ENCODE measurements at places on chromosomes 7 and 10.

GRCh38 chr10:44950326-44951225 lies 9.0 kb upstream of the RASSF4 start:
- DNase-seq: no peak

- no peak for DNase-seq
Measured at GRCh38 chr10:9219860-9220259, 1165.4 kb downstream of the GATA3 start.

- DNase-seq: no peak
Measured at GRCh38 chr10:89963451-89964102, 262.2 kb downstream of the KIF20B start.

GRCh38 chr7:82605247-82605864 lies 161.8 kb upstream of the CACNA2D1 start:
- no peak for DNase-seq

GRCh38 chr7:45203936-45204445 lies 46.4 kb downstream of the RAMP3 start:
- DNase-seq: no peak

GRCh38 chr7:84317536-84317935 lies 122.9 kb upstream of the SEMA3A start:
- DNase-seq: no peak

GRCh38 chr10:127299956-127300689 lies 103.7 kb upstream of the INSYN2A start:
- DNase-seq: no peak

DNA sequence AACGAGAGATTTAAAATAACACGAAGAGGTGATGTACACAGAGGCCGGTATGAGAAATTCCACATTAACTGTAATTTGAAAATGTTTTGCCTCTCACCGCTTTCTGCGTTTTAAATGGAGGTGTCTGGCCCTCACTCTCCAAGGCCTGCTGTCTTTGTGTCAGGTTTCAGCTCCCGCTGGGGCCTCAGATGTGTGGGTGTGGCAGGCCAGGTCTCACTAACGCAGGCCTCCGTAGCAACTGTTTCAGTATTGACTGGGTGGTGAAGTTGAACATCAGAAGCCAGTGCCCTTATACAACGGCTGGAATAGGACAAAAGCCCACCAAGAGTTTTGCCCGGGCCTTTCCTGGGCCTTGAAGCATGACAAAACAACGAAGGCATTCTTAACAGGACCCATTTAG lies 303.1 kb downstream of the ADARB2 start:
- no peak for DNase-seq

GRCh38 chr7:149880638-149881311 lies 7.0 kb downstream of the ATP6V0E2 start:
- no peak for DNase-seq

GRCh38 chr10:132836832-132837540 lies 51.0 kb upstream of the NKX6-2 start:
- no peak for DNase-seq

- no peak for DNase-seq
Measured at GRCh38 chr7:69467826-69468225, 130.4 kb upstream of the AUTS2 start.

GRCh38 chr10:57905861-57906260 lies 361.8 kb downstream of the IPMK start:
- no peak for DNase-seq

GRCh38 chr10:93342366-93342765 lies 139.8 kb downstream of the MYOF start:
- DNase-seq: no peak

GRCh38 chr10:131979821-131980270 lies 1.9 kb downstream of the BNIP3 start:
- no peak for DNase-seq

DNA sequence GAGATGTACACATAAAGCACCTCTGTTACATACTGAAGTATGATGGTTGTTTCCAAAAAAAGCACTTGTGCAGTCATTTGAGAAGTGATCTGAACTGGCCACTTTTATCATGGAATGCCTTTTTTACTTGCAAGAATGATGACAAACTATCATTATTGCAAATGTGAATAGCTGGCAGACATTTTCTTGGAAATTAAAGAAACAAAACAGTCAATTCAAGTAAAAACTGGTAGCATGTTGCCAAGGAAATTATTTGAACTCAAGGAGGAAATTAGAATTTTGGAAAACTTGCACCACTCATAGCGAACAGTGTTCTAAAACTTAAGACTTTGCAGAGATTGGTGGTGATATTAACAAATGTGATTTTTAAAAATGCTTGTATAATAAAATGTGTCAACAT lies 6.6 kb downstream of the RHEB start:
- no peak for DNase-seq

DNA sequence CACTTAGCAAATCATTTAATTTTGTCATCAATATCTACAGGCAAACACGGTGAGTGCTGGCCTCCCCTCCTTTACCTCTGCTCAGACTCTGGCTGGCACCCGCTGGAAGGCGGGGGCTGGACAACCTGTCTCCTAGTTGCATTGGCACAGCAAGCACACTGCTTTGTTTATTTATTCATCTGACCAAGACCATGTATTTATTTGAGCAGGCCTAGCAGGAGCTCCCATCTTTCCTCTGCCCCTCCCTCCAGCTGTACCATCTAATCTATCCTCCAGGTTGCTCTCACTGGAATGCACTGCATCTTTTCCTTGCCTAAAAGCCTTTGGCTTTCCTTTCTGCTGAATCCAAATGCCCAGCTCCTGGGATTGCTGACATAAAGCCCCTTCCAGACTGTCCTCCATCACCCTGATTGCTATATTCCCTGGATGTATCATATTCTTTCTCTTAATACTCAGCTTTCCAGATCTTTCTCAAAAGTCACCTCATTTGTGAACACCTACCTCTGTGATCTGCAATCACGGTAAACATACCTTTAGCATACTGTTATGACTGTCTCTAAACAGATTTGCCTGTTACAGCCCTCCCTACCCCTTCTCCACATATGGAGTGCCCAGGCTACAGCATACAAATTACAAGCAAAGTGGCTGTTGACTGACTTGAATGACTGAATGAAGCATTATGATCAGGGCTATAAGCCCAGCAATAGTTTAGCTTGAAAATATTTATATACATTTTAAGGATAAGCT lies 9.6 kb downstream of the ELMO1 start:
- DNase-seq: no peak

DNA sequence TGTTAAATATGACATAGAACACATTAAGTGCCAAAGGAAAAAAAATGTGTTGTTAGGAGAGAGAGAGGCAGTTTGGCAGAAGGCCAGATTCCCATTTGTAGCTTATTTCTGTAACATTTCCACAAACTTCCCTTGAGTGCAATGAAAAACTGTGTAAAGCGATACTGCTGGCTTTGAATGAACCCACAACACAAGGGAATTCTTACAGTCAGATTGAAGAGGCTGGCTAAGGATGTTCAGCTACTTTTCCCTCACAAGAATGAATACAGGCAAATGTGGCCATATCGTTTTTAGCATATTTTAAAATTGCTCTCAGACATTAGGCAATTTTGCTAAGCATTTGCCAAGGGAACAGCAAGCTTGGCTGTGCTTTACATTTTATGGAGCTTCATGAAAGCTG lies 614.1 kb upstream of the FZD8 start:
- DNase-seq: no peak

GRCh38 chr7:9498303-9498702 lies 1064.9 kb downstream of the NXPH1 start:
- DNase-seq: no peak

DNA sequence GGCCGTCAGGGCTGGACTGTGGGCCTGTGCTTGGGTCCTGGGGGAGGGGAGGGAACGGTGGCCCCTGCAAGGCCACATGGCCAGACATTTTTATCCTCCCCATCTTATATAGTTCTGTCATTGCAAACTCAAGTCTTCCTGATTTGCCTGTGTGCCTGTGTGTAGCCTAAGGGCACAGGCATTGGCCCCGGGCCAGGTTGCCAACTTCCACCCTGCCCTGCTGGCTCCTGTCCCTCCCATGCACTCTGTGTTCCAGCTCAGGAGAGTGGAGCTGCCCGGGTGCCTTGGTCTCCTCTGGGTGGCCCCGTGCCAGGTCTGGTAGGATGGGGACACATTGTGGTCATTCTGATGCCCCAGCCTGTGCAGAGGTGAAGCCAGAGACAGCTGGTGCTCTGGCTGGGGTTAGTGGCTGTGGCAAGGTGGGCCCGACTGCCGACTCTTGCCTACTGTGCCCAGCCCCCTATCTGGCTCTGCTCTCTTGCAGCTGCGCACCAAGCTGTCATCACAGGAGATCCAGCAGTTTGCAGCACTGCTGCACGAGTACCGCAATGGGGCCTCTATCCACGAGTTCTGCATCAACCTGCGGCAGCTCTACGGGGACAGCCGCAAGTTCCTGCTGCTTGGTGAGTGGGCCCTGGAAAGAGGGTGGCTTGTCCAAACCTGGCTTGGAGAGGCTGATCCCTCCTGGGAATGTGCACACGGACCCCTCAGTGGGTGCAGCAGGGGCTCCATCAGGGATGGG lies 14.8 kb downstream of the NACAD start:
- no peak for DNase-seq

DNA sequence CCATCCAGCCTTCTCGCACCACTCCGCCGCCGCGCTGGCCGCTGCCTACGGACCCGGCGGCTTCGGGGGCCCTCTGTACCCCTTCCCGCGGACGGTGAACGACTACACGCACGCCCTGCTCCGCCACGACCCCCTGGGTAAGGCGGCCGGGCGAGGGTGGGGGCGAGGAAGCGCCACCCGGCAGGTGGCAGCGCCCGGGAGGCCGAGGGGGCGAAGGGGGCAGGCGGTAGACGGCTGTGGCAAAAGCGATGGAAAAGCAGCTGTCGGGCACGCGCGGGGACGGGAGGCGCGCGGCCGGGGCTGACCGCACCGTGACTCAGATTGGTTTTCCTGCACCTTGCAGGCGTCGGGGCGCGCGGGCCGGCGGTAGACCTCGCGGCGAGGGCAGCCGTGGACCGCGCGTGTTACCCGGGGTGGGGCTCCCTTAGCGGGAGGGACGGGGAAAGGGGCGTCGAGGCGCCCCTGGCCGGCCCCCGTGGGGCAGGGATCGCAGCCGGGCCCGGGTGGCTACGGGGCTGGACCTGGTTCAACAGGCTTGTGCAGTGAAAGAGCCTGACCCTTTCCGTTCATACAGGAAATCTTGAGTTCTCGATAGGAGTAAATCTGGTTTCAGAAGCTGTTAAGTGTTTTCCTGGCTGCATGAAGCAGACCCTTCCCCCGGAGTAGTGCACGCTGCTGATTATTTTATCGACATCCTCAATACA lies 608 bp downstream of the HHEX start:
- no peak for DNase-seq

DNA sequence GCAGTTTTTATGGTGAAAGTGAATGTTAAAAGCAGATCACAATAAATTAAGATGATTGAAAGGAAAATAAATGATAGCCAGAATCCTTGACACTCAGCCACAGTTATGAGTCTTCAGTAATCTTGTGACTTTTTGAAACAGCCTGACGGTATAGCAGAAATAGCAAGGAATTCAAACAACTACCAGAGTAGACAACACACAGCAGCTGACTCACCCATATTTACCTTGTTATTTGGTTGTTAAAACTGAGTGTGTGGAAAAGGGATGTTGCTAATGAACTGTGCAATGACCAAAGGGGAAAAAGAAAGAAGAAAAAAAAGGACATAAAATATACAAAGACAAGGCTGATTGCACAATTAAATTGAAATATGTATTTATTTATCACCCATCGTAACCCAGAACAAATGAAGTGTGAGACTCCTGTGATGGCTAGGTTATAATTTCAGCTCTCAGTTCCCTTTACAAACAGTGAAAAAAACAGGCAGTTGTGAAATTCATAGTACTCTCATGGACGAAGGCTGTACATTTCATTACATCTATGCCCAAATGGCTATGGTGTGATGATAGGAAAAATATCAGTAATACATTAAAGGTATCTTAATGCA lies 1023.0 kb upstream of the SORCS1 start:
- DNase-seq: no peak

- DNase-seq: no peak
Measured at GRCh38 chr7:137847568-137848050, 835 bp upstream of the DGKI start.

DNA sequence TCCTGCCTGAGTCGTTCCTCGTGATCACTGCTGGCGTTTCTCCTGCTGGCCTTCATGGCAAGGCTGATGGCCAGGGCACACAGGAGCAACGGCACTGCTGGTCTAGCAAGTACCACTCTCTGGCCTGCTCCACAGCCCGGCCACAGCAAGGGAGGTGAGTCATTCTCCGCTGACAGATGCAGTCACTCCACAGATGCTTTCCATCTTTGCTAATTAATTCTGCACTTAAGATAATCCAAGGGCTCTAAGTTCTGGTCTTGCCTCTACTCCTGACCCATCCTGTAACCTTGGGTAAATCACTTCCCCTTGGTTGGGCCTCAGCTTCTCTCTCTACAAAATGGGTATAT lies 244.4 kb downstream of the RPS24 start:
- DNase-seq: no peak

DNA sequence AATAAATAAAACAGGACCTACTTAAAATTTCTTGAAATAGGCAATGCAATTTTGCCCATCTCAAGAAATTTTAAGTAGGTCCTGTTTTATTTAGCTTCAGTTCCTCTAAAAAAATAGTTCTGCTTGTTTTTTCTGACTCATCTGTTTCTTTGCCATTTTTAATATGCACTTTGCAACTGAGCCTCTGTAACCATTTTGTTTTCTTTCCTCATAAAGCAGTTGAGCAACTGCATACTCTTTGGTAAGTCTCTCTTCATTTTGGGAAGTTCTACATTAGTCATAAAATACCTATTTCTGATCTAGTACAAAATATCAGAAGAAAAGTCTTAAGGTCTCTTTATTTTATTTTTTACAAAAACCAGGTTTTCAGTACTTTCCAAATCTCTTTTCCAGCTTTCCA lies 18.0 kb downstream of the TAS2R40 start:
- no peak for DNase-seq

DNA sequence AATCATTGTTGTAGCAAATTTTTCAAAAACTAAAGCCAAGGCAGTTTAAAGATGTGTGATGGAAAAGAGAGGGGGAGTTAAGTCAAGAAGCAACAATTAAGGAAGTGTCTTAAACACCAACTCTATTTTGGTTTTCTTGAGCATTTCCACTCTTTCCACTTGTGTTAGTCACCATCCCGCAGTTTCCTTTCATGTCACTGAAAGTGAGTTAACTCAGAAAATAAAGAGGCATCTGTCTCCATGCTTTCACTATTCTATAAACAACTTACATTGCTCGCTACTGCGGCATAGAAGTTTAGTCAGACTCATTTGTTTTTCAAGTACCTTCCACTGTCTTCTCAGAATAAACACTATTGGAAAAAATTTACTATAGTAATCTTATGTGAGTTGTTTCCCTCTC lies 284.9 kb upstream of the SEMA3D start:
- no peak for DNase-seq

DNA sequence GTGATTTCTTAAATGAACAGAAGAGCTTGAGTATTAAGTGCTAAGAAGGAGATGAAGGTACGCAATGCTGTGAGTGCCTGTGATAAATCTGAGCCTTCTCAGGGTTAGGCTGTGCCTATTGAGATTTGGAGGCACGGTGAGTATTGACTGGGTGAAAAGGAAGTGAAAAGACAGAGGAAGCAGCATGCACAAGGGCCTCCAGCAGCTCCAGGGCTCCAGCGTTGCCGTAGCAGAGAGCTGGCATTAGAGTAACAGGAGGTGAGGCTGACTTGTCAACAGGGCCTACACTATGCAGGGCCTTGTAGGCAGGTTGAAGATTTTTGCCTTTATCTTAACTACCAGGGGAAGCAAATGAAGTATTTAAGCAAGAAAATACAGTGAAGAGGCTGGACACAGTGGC lies 54.1 kb upstream of the PDCD4 start:
- no peak for DNase-seq

GRCh38 chr7:69018200-69018599 lies 580.1 kb upstream of the AUTS2 start:
- DNase-seq: no peak

GRCh38 chr10:21479570-21480315 lies 45.7 kb downstream of the SKIDA1 start:
- no peak for DNase-seq

Measured in activated CD4-positive, CD25-positive, alpha-beta regulatory T cell treated with anti-CD3 and anti-CD28 coated beads, Interleukin-2, amount 50 U/mL, for 16 hours (primary cell).